HTR-8/SVneo (cell line): ENCODE measurements at places on chromosomes 6 and 20.

- DNase-seq: peak; percentile 15
Measured at GRCh38 chr6:47478233-47479139, 897 bp downstream of the CD2AP start.

GRCh38 chr6:169326067-169326799 is 72.6 kb upstream of the THBS2 start:
- DNase-seq: peak; percentile 59

DNA sequence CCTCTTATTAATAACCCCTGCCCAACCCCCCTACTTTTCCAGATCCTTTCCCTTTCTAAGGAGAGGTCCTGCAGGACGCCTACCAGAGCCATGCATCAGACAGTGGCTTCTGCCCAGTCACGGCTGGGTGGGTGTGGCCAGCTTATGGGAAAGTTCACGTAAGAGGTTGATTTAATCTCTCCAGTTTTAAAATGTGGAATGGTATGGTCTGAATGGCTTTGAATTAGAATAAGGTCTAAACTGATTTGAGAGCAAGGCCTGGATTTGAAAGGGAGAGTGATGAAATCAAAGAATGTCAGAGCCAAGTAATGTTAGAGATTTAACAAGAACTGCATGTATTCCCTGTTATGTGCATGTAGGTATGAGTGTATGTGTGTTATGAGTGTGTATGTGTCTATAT is 275.7 kb downstream of the PAX1 start:
- DNase-seq: no peak

DNA sequence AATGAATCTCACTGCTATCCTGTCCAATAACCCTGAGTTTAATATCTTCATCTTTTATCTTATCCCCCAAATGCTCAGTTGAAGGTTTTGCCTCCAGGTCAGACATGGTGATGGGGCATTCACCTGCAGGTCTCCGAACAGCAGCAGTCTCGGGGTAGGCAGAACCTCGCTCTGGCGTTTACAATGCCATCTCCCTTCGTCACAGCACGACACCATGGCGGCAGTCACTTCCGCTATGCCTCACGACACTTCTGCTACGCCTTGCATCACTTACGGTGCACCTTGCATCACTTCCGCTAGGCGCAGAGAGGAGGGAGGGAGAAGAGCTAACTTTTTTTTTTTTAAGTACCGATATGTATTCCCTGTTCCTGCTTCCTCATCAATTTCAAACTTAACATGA is 194.9 kb downstream of the BCAS1 start:
- DNase-seq: no peak

- DNase-seq: no peak
Measured at GRCh38 chr6:18179770-18180356, 24.6 kb downstream of the KDM1B start.

DNA sequence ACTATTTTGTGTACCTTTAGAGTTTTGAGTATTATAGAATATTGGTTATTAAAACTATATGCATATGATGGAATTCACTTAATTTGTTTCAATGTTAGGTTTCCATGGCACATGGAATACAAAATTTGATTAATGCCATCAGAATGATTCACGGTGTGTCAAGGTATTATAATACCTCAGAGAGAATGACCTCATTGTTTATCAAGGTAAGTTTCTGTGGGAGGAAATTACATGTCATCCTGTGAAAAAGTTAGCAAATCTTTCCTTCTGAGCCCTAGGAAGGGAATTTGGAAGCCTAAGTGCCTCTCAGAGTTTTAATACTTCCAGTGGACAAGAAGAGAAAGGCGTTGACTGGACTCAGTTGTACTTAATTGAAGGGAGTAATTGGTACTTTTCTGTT is 40.8 kb downstream of the DNAH8 start:
- no peak for DNase-seq

- DNase-seq: no peak
Measured at GRCh38 chr6:41505122-41506049, 40.8 kb upstream of the FOXP4 start.

GRCh38 chr6:112912416-112913101 is 565.4 kb downstream of the RFPL4B start:
- no peak for DNase-seq

- no peak for DNase-seq
Measured at GRCh38 chr6:47836639-47837038, 54.8 kb downstream of the OPN5 start.

GRCh38 chr6:34546551-34547321 is 9.4 kb downstream of the SPDEF start:
- DNase-seq: no peak

GRCh38 chr20:3687655-3688054 is 5.8 kb upstream of the ADAM33 start:
- DNase-seq: peak; percentile 61
